ENCODE measurements at places on chromosomes 6 and 20.

- DNase-seq: no peak
These were observed 497.0 kb downstream of the EPHA7 start for GRCh38 chr6:92922216-92922806.

GRCh38 chr6:170434117-170434820 is 118.8 kb downstream of the PSMB1 start:
- no peak for DNase-seq

DNA sequence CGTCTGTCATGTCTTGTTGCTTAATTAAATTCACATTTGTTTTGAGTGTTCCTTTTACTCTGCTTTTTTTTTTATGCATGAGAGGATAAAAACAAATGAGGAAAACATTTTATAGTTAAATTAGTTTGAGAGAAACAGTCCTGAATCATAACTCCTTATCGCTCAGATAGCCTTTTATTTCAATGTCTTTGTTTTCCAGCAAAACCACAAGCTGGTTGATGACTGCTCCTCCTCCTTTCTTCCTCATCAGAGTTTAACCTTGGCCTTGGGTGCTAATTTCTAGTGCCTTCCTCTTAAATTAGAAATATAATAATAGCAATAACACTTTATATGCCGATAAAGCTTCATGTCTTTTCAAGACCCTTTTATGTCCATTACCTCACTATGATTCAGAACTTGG is 3.1 kb downstream of the NOX3 start:
- no peak for DNase-seq

DNA sequence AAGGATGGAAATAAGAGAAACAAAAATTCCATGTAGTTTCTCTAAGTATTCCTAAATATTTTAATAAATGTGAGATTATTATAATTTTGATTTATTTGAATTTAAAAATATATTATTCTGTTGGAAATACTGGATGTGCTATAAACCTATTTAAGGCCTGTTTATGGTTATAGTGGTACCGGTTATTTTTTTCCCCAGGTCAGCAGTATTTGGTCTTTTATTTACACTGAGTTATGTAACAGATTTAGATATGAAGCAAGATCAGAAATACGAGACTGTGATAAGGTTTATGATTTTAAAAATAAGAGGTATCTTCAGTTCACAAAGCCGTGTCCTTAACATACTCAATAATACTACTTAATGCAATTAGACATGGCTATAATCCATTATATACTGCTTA is 634.3 kb upstream of the POU3F2 start:
- DNase-seq: no peak

DNA sequence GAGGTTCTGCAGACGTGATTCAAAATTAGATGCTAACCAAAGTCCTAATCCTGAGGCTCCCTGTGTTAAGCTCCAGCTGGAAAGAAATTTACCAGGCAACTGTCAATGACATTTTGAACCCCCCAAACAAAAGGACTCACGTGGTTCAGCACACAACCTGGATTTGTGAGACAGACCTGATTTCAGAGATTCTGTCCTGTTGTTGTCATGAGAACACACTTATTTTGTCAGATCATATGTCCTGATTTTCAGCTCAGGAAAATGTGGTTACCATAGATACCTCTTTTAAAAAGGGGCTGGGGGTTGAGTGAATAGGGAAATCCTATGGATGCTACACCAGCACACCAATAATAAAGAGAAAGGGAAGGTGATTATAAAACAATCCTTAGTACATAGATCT is 61.6 kb downstream of the MTFR2 start:
- no peak for DNase-seq

DNA sequence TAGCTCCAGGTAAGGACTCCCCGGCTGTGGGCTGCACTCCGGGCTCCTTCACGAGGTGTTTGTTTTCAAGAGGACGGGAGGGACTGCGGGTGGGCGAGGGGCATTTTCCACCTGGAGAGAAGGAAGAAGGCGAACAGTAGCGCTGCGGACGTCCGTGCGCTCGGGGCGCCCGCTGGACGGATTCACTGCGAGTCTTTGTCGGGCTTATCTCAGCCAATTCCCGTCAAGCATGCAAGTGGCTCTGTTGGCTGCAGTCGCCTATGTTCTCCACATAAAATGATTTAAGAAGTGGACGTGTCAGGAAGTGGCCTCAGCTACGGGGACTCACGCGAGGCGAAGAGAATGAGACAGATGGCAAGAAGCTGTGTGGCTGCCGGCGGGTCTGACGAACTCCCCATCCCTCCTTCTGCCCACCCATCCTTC is 332 bp downstream of the GRIK2 start:
- DNase-seq: peak; percentile 76

All from fibroblast of skin of back (primary cell).